Immature natural killer cell (primary cell): ENCODE measurements at places on chromosomes 3 and 15. TPM values are rescaled to one million over a fixed set of nuclear protein-coding genes. Genes with fewer than 3 reads are reported as not detected.

The SLC7A14 gene
- polyA plus RNA-seq: not detected

The QRICH1 gene
- polyA plus RNA-seq: 29.3 TPM

The LXN gene
- polyA plus RNA-seq: 7.5 TPM

The SCN5A gene
- not detected for polyA plus RNA-seq

The FRMD5 gene
- 0.75 TPM for polyA plus RNA-seq

The TEX55 gene
- not detected for polyA plus RNA-seq

The SAMD7 gene
- polyA plus RNA-seq: not detected

The SECISBP2L gene
- 30.5 TPM for polyA plus RNA-seq

The PSMD6 gene
- 161 TPM for polyA plus RNA-seq

The HIGD2B gene
- polyA plus RNA-seq: not detected

The ADAMTSL3 gene
- not detected for polyA plus RNA-seq

The ZNF621 gene
- polyA plus RNA-seq: 5.6 TPM

The GPR156 gene
- not detected for polyA plus RNA-seq

The TM6SF1 gene
- 17.9 TPM for polyA plus RNA-seq

The EXOG gene
- polyA plus RNA-seq: 19.6 TPM
